ENCODE measurements at places on chromosomes 7 and 10.

- DNase-seq = no peak
Observed at GRCh38 chr7:82507976-82508677, 64.5 kb upstream of the CACNA2D1 start.

DNA sequence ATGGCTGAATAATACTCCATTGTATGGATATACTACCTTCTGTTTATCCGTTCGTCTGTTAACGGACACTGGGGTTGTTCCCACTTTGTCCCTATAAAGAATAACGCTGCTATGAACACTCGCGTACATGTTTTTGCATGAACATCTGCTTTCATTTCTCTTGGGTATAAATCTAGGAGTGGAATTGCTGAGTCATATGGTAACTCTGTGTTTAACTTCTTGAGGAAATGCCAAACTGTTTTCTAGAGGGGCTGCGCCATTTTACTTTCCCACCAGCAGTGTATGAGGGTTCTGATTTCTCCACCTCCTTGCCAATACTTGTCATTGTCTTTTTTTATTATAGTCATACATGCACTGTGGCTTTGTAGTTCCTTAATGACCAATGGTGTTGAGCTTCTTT is 20.6 kb upstream of the RASSF4 start:
- DNase-seq = no peak

DNA sequence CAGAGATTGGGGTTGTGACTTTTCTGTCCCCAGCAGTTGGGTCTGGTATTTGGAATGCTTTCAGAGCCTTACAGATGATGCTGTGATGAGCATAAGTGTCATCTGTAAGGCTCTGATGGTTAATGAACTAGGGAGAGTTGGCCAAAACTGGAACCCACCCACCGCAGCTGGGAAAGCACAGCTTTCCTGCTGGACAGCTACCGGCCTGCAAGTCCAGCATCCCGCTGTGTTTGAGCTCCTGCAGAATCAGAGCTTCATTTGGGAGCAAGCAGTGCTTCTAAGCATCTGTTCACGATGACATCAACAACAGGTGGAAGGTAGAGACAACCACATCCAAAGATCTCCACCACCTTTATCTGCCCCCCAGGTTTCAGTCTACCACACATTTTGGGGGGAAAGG is 11.7 kb downstream of the UCN3 start:
- no peak for DNase-seq

GRCh38 chr10:100996678-100997359 is 2.8 kb upstream of the LZTS2 start:
- DNase-seq = no peak

GRCh38 chr10:100448951-100449350 is 13.9 kb upstream of the WNT8B start:
- no peak for DNase-seq

DNA sequence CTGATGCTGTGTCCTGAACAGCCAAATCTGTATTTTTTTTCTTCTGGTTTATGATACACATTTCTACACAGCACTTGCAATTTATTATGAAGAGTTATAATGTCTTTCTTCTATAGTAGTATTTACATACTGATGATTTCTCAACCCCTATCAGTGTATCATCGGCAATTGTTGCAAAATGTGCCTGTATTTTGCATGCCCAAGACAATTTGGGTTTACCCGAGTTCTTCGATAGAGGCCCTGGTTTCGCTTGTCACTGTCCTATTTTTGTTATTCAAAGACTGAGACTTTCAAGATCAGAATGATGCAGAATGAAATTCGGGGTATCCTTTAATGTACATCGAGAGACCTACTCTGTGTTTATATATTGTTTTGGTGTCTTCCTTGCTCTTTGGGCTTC is 184.5 kb upstream of the PRSS58 start:
- no peak for DNase-seq

- no peak for DNase-seq
Observed at GRCh38 chr10:104707602-104708459, 66.7 kb downstream of the SORCS3 start.

- DNase-seq = no peak
Observed at GRCh38 chr7:51132661-51133060, 183.9 kb downstream of the COBL start.

- no peak for DNase-seq
Observed at GRCh38 chr7:5429857-5430611, 6.4 kb upstream of the TNRC18 start.

GRCh38 chr7:79598351-79598750 is 144.9 kb upstream of the MAGI2 start:
- DNase-seq = no peak

DNA sequence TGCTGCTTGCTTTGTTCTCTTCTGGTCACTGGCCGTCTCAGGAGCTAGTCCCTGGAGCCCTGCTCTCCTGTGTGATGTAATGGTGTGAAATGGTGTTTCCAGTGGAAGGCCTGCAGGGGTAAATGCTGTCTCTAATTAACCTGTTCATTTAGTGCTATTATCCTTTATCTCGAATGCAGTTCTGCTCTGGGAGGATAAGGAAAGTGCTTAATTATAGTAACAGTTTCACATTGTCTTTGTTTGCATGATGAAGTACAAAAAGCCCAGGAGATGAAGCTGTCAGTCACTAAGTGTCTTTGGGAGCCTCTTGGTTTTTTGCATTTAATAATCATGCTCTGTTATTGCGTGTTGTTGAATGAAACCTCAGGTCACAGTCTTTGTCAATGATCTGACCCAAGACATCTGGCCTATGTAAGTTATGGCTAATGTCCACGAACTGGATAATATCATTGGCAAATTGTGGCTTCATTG is 755.3 kb upstream of the GALNT17 start:
- DNase-seq = no peak

- no peak for DNase-seq
Observed at GRCh38 chr7:7261863-7262262, 79.5 kb downstream of the C1GALT1 start.

DNA sequence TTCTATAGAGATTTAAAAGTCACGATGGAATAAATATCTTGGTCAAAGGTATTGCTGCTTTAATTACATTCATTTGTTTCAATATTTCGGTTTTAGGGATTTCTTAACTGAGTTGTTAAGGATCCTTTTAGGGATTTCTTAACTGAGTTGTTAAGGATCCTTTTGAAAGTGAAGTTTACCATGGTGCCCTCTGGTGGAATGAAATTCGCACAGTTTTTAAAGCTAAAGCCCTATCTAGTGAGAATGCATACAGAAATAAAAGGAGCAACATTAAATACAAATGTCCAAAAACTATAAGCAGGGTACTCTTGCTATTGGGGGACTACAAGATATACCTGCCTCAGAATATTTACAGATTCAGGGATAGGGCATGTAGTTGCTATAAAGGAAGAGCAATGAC is 193.7 kb downstream of the RNLS start:
- DNase-seq = no peak

- DNase-seq = no peak
Observed at GRCh38 chr7:6607651-6608051, 7.8 kb upstream of the ZNF853 start.

GRCh38 chr10:8336629-8337331 is 282.3 kb downstream of the GATA3 start:
- DNase-seq = no peak

GRCh38 chr10:31102421-31102820 is 70.8 kb upstream of the ZNF438 start:
- DNase-seq = no peak

GRCh38 chr10:99870123-99870730 is 87.8 kb downstream of the ABCC2 start:
- DNase-seq = peak; percentile 36

DNA sequence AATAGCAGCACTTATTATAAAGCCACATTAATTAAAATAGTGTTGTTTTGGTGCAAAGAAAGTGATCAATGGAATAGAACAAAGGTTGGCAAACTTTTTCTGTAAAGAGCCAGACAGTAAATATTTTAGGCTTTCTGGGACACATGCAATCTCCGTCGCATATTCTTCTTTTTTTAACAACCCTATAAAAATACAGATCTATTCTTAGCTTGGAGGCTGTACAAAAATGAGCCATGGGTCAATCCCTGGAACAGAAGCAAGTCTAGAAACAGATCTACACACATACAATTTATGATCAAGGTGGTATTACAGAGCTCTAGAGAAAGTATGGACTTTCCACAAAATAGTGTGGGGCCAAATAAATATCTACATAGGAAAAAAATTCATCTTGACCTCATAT is 71.8 kb downstream of the ARHGAP21 start:
- DNase-seq = no peak

- no peak for DNase-seq
Observed at GRCh38 chr10:57300718-57301117, 939.7 kb upstream of the ZWINT start.

DNA sequence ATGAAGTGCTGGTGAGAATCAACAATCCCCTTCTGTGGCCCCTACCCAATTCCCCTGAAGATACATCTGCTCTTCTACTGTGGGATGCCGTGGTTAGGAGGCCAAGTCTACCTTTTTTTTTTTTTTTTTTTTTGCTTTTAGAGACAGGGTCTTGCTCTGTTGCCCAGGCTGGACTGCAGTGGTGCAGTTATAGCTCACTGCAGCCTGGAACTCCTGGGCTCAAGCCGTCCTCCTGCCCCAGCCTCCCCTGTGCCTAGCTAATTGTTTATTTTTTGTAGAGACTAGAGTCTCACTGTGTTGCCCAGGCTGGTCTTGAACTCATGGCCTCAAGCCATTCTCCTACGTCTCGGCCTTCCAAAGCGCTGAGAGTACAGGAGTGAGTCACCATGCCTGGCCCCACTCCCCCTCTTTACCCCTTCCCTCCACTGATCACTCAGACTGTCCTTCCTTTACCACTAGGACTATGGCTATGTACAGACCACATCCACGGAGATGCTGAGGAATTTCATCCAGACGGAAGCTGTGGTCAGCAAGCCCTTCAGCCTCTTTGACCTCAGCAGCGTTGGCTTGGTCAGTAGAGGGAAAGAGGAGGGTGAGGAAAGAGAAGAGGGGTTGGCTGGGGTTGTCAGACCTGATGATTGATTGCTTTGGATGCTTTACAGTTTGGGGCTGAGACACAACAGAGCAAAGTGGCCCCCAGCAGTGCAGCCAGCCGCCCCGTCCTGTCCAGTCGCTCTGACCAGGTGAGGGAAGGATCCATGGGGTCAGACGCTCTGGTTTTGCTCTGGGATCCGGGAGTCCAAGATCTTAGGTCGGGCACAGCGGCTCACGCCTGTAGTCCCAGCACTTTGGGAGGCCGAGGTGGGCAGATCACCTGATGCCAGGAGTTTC is 1.8 kb downstream of the AP4M1 start:
- DNase-seq = no peak

DNA sequence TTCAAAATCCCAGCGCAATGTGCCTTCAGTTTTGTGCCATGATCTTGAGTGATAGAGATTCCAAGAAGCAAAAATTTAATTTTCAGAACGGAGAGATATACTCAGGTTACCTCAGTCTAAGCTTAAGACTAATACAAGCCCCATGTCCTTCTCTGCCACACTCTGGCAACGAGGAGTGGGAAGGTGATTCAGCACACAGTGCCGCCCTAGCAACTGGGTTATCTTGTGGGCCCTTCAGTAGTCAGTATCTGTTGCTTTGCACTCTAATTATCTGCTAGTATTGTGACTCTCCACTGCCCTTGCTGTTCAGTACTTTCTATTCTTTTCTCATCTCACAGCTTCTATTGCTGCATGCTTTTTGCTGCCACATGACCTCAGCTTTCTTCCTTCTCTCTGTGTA is 39.2 kb upstream of the MKLN1 start:
- DNase-seq = no peak

GRCh38 chr10:48416584-48417232 is 110.2 kb downstream of the MAPK8 start:
- DNase-seq = no peak

DNA sequence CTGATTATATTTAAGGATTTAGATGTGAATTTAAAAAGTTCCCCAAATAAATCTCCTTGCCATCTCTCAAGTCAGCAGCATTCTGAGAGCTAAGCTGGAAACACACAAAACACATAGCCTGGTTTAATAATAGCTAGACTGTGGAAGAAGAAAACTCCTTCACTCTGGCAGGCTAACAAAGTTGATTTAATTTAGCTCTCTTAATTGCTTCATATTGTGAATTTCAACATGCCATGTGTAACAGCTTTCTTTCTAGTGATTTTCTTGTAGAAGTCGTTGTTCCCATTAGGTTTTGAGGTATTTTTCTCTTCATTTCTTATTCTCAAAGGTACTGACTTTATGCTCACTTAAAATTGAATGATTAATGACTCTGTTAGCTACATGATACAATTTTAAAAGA is 216.8 kb upstream of the AKR1E2 start:
- no peak for DNase-seq

DNA sequence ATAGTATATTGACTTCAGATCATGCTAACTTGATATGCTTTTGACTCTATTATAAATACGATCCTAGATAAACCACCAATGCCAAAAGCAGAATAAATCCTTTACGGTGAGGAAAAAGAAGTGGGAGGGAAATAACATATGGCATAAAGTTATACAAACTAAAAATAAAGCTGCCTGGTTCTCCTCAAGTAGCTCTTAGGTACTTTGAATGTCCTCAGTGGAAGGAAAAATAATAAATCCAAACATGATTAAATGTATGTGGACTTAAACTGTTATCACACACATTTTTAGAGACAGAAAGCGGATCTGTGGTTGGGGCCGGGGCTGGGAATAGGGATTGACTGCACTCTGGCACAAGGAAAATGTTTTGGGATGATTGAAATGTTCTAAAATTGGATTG is 23.6 kb downstream of the EEPD1 start:
- no peak for DNase-seq

DNA sequence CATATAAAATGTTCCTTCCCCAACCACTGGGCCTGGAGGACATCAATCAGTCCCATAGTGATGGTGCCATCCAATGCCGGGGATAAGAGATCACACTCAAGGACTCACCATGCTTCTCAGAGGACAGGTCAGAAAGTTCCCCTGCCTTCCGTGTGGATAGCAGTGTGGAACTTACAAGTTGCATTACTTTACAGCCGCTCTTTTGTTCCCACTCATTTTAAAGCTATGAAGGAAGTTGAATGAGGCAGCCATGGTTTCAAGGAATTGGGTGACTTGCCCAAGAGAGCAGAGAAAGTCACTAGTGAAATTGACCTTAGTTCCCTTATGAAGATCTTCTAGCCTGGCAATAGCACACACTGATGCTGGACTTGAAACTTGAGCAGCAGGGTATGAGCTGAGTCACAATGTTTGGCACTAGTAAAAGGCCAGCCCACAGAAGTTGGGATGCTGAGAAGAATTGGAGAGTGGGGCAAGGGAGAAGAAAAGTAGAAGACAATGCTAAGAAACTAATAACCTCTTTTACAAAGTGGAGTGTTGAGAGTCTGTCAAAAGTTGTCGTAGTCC is 78.7 kb downstream of the CXCL12 start:
- DNase-seq = no peak

GRCh38 chr10:124232686-124233545 is 139.5 kb upstream of the CHST15 start:
- DNase-seq = no peak

GRCh38 chr10:50210876-50211275 is 40.4 kb downstream of the ASAH2 start:
- DNase-seq = no peak

- DNase-seq = no peak
Observed at GRCh38 chr7:46738796-46739195, 817.7 kb upstream of the IGFBP3 start.

- no peak for DNase-seq
Observed at GRCh38 chr7:98229441-98229840, 18.2 kb downstream of the BHLHA15 start.

GRCh38 chr7:116041615-116042014 is 11.1 kb upstream of the TFEC start:
- DNase-seq = no peak

GRCh38 chr7:137563981-137564380 is 220.4 kb upstream of the PTN start:
- DNase-seq = no peak
